ENCODE measurements at places on chromosomes 16 and 17. TPM values are rescaled to one million over a fixed set of nuclear protein-coding genes. Genes with fewer than 3 reads are reported as not detected.

DNA sequence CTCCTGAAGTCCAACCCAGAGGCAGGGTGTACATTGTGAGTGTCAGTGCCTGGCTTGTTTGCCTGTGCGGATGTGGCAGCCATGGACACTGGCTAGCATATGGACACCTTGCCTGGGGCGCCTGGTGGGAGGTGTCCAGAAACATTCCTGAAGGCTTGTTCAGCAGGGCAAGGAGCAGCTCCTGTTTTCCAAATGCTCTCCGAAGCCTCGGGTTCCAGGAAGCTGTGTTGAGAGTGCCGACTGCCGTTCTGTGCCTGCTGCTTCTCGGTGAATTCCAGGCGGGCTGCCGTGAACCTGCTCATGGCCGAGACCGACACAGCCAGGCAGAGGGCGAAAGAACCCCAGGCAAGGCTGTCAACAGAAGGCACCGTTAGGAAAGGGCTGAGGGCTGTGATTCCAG, 10.9 kb upstream of the DHRS7C start:
- DNase-seq = no peak
- H3K36me3 ChIP-seq = no peaks in the 10 kb centered on the region
- H3K27ac ChIP-seq = no peak overlapping the region
- H3K27me3 ChIP-seq = no peaks in the 10 kb centered on the region

GRCh38 chr16:14121142-14121541, 50.0 kb downstream of the MRTFB start:
- H3K4me1 ChIP-seq = peaks cover 4% of the 10 kb centered on the region
- no peak overlapping the region for H3K4me3 ChIP-seq
- DNase-seq = no peak

Gene TBC1D3
- total RNA-seq = 1.9 TPM

Gene RUNDC3A
- not detected for total RNA-seq

DNA sequence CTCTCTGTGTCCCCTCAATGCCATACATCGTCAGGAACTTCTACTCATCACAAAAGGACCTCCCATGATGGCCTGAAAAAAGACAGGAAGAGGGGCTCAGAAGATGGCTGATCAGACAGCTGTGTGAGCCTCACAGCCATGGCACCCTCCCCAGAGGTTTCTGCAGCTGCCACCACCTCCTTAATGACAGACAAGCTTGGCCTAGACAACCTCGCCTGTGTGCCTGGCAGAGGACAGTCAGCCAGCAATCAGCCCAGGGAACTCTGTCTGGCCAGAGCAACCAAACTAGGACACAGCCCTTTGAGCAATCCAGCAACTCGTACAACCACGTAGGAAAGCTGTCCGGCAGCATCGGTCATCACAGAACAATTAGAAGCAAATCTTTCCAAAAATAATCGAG, 54.2 kb upstream of the MED9 start:
- no peak for DNase-seq
- H3K4me1 ChIP-seq = peaks cover 4% of the 10 kb centered on the region
- no peaks in the 10 kb centered on the region for H3K36me3 ChIP-seq

DNA sequence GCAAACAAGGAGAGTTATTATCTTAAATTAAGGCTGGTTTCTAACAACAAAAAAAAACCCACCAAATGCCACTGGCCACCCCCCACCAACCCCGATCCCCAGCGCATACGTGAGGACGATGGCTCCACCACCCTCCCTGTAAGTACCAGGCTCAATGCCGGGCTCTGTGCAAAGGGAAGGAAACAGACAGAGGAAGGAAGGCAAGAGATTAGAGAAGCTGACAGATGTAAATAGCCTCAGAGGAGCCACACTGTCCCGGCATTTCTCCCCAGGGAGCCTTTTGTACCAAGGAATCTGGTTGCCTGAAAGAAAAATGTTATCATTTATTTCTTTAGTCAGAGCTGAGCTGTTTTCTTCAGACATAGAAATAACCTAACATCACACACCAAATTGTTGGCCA, 13.1 kb downstream of the SOST start:
- H3K4me3 ChIP-seq = no peak overlapping the region
- H3K36me3 ChIP-seq = no peaks in the 10 kb centered on the region
- H3K27me3 ChIP-seq = peaks cover 19% of the 10 kb centered on the region
- DNase-seq = no peak

Gene ASPA
- total RNA-seq = not detected

Measured in K562 (cell line).